ENCODE measurements at places on chromosomes 6 and 20.

GRCh38 chr6:50820869-50821264, 2.2 kb downstream of the TFAP2B start:
- DNase-seq = no peak

DNA sequence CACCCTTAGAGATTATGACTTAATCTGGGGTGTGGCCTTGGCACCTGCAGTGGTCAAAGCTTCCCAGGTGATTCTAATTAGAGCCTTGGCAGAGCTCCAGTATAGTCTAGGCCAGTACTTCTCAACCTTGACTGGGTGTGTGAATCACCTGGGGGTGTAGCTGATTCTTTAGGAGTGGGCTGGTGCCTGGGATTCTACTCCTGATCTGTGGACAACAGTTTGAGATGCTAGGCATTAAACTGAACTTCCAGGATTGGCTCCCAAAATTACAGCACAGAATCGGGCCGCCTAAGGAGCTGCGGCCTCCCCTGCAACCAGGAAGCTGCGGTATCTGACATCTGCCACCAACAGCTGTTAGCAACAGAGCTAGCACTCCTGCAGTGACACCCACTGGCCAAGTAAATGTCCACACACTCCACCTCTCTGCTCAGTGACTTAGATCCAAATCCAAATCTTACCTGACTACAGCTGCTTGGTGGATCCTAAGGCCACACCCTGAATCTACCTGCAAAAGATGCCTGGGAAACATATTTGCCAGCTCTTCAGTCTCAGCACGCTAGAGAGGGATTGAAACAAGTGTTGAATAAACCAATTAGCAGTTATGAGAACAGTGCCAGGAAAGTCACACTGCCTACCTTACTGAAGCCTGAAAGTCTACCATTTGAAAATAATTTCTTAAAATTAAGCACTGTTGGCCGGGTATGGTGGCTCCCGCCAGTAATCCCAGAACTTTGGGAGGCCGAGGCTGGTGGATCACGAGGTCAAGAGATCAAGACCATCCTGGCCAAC, 126.7 kb downstream of the UNC5CL start:
- DNase-seq = no peak

DNA sequence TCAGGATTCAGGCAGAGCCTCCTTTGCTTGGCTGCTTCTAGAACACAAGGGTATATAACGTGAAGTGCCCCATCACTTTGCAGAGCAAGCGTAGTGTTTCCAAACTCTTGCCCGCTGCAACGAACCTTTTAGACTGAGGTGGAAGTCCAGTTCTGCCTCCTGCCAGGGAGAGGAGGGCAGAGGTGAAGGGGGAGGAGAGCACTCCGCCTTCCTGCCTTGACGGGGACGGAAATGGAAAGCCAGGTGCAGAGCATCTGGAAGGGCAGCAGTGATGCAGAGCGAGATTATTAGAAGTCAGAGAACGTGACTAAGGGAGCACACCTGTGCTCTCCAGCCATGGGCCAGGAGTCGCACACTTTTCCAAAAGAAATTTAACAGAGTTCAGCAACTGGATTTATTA, 63.4 kb downstream of the RREB1 start:
- no peak for DNase-seq

DNA sequence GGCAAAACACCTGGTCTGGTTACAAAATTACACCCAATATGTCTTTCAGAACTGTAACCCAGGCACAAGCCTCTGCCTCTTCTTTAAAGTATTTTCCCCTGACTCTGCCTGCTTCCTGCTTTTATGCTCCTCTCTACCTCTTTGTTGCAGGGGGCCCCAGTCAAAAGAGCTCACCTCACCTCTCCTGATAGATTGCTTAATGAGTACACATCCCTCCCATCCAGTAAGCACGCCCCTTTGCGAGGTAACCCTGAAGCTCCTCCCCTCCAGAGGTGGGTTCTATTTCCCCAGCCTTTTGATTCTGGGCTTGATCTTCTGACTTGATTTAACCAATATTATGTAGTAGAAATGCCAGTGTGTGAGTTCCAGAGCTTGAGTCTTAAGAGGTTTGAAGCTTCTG, 56.6 kb upstream of the EYA2 start:
- DNase-seq = no peak

DNA sequence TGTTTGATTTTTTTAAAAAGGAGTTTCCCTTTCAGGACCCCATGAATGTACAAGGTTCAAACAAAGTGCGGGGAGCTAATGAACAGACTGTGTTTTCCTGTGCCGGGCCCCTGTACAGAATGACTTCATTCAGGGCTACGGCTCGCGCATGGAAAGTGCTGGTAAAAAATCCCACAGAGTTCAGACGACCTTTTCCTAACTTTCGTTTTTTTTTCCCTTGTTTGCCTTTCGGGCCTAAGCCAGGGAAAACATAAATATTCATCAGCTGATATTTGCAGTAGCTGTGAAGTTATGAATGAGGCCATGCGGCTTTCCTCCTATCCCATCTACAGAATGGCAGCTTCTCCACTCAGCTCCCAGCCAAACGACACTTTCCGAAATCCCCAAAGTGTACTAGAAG, 74.0 kb downstream of the HAO1 start:
- no peak for DNase-seq

- no peak for DNase-seq
Measured at GRCh38 chr20:37808233-37809070, 94.5 kb upstream of the VSTM2L start.

GRCh38 chr20:10094566-10095173, 59.9 kb downstream of the ANKEF1 start:
- DNase-seq = no peak

DNA sequence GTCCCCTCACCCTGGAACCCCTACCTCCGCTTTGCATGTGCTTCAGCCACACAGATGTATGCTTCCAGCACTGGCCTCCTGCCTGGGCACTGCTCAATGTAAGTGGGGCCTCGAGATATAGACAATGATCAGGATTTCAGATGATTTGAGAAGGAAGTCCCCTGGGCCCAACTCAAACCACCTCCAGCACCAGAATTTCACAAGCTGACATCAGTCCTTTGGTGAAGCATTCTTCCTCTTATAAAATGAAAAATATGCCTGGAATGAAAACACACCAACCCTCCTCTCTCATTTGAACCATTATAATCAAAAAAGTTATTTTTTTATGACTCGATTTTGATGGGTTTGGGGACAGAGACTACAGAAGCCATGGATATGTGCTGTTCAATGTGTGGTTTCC, 48.5 kb downstream of the BTBD3 start:
- DNase-seq = no peak

GRCh38 chr6:159110013-159110412, 59.2 kb upstream of the FNDC1 start:
- DNase-seq = no peak

DNA sequence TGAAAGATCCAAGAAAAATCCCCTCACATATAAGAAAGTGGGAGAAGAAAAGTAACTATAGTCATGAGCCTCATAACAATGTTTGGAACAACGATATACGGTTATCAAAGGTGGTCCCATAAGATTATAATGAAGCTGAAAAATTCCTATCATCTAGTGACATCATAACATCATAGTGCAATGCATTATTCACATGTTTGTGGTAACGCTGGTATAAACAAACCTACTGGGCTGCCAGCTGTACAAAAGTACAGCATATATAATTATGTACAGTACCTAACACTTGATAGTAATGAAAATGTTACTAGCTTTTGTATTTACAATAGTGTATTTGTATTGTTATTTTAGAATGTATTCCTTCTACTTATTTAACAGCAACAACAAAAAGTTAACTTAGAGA, 240.7 kb downstream of the RNGTT start:
- DNase-seq = no peak

GRCh38 chr6:162728706-162729105, 932 bp downstream of the PACRG start:
- DNase-seq = no peak

GRCh38 chr6:146590492-146590891, 8.3 kb upstream of the ADGB start:
- no peak for DNase-seq
